ENCODE measurements at places on chromosomes 7 and 10.
A peak's percentile ranks its signal among the peaks of the same experiment; 100 is the strongest.

GRCh38 chr10:71351628-71352319, 32.7 kb downstream of the SLC29A3 start:
- DNase-seq: no peak

- no peak for DNase-seq
Observed at GRCh38 chr10:58335306-58336005, 650 bp downstream of the UBE2D1 start.

GRCh38 chr7:27112955-27113949, 10.8 kb upstream of the HOXA2 start:
- no peak for DNase-seq

GRCh38 chr7:101093906-101094305, 8.6 kb downstream of the TRIM56 start:
- DNase-seq: no peak

- no peak for DNase-seq
Observed at GRCh38 chr7:129830949-129831348, 121.8 kb downstream of the UBE2H start.

DNA sequence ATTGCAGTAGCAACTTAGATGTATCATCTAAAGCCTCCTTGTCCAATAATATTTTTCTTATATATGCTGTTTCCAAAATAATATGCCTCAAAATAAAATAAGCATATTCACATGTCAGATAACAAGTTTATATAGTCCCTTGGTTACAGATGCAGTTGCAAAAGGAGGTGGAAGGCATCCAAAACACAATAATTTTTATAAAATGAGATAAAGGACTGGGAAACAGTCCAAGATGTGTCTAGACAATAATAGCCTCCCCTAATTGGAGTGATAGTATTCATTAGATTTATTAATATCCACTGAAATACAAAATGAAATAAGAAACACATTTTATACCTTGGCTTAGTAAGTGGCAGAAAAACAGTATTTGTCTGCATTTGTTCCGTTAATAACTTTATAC, 30.3 kb downstream of the BCAP29 start:
- no peak for DNase-seq

- no peak for DNase-seq
Observed at GRCh38 chr7:128459394-128459878, 3.8 kb downstream of the HILPDA start.

DNA sequence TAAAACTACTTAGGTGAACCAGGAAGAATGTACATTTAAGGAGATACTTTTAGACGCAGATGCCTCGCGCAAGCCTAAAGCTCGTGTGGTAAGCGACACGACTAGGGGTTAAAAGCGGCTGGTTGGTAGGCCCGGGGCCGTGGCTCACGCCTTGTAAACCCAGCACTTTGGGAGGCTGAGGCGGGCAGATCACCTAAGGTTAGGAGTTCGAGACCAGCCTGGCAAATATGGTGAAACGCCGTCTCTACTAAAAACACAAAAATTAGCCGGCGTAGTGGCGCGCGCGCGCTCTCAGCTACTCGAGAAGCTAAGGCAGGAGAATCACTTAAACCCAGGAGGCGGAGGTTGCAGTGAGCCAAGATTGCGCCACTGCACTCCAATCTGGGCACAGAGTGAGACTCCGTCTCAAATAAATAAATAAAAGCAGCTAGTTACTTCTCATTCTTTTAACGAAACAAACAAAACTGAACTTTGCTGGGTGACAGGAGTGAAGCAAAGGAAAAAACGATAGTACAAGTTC, 879 bp downstream of the NUDT5 start:
- DNase-seq: no peak

GRCh38 chr10:89592539-89592938, 52.5 kb downstream of the PANK1 start:
- DNase-seq: no peak

DNA sequence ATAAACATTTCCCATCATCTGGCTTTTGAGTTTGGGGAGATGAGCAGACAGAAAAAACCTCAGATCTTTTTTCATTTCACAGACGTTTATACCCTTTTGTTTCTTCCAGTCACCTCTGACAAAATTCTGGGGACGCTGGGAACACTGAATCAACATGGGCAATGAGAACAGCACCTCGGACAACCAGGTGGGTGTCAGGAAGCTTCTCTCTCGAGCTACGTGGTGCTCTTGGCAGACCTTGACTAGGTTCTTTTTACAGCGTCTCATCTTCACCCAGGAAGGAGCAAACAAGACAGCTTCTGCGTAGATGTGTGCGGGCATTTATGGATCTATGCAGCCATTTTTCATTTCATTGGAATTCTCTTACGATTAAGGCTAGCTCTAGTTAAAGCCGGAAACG, 32.9 kb downstream of the TACC2 start:
- DNase-seq: no peak

DNA sequence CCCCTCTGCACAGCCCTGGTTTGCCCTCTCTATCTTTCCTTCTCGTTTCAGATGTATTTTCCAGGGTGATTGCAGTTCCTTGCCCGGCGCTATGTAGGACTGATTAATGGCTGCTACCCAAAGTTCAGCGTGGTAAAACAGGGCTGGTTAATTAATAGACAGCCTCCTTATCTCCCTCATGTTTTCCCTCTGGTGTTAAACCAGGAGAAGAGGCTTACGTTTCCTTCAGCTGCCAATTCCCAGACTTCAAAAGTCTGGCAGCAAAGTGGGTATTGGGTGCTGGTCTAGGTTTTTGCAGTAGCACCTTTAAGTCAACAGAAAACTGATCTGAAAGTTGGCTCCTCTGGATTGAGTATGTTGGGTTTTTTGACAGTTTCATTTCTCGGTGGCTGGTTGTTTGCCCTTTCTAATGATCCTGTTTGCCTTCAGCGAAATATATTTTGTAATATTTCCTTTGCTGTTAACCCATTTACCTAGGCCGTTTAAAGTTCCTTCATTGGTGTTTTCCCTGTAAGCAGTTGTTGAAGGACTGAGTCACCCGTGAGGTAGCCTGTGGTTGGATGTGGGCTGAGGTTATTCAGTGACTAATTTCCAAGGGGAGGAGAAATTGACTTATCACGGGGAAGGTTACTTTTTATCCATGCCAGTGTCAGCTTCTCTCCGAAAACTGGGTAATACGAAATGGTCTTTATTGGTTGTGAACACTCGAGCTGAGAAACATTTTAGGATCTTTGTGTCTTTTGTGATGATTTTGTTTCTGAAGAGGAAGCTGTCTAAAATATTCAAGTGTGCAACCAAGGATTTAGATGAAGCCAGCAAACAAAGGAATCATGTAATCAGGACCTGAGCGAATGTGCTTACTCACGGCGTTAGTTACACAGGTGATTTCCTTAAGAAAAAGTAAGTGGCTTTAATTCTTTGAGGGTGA, 257.2 kb downstream of the KIAA1217 start:
- no peak for DNase-seq

DNA sequence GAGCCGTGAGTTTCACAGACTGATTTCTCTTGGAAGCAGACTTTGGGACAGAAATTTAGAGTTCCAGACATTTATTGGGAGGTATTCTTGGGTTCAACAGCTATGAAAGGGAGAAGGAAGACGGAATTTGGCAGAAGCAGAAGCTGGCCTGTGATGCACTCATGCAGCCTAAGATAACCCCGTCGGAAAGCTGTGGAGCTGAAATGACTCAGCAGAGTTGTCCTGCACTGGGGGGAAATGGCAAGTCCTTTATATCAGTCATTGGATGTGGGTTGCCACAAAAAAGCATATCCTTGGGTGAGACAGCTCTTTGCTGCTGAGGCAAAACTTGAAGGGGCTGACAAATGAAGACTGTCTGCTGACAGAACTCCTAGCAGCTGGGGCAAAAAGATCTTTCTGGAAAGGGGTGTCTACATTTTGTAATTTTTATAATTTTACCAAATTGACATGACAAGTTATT, 11.5 kb upstream of the MICU1 start:
- DNase-seq: peak; percentile 93

DNA sequence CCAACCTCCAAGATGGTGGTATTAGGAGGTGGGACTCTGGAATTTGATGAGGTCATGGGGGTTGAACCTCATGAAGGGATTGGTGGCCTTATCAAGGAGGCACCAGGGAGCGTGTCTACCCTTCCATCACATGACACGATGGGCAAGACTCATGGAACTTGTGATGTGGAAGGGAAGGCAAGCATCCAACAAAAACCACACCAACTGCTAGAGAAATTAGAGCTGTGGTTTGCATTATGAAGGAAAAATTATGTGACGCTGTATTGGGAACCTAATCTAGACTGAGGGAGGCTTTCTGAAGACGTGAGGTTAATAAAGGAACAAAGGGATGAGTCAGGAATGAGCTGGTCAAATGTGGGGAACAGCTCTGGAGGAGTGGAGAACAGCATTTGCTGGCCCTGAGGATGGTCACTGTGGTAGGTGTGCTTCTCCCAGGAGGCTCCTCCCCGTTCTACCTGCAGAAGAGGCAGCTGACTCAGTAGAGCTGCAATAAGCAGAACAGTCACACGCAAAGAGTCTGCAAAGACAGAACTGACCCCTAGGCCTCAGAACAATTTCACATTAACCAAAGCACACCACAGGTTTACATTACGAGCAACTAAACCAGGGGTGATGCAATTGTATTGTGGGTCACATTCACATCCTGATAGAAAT, 236.6 kb upstream of the GRB10 start:
- no peak for DNase-seq

DNA sequence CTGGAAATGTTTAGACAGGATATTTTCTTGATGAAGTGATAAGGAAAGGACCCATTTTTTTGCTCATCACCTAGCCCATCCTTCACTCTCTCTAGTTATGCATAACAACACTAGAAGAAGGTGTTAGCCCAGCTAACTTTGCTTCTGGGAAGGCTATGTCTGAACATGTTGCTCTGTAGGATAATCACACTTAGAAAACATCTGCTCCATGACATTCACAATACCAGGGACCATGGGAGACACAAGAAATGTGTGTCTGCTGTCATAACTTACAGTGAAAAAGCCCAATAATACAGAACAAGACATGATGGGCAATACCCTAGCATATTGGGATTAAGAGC, 13.9 kb upstream of the ZNF282 start:
- no peak for DNase-seq

GRCh38 chr7:92808006-92808405, 28.4 kb downstream of the CDK6 start:
- no peak for DNase-seq

DNA sequence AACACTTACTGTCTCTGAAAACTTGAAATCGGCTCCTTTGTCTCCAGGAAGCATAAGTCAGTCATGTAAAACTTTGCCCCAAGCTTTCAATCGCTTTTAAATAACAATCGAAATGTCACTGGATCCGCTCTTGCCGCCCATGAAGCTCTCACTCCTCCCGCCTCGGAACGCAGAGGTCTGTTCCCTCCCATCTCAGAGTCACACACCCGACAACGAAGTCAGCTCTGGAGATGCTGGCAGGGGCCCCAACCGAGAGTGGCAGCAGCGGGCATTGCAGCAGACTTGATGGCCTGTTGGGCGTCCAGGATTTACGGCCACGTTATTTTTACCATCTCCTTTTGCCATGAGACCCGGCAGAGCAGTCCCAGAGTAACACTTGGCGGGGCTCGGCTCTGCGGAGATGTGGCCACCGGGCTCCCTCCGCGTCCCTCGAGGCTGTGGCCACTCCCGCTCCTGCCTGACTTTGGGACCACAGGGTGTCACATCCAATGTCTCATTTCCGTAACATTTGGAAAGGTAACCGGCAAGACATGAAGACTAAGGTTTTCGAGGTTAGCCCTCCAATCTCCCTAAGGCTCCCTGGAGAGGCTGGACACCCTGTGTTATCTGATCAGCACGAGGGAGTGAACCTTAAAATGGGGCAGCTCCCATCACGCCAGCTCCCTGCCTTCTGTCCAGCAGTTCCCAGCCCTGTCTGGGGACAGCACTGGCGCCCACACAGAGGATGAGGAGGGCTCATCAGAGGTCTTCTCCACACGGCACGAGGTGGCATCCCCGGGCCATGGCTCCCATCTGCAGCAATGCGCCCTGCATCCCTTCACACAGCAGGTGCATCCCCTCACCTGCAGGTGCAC, 62.8 kb upstream of the ADGRA1 start:
- no peak for DNase-seq

DNA sequence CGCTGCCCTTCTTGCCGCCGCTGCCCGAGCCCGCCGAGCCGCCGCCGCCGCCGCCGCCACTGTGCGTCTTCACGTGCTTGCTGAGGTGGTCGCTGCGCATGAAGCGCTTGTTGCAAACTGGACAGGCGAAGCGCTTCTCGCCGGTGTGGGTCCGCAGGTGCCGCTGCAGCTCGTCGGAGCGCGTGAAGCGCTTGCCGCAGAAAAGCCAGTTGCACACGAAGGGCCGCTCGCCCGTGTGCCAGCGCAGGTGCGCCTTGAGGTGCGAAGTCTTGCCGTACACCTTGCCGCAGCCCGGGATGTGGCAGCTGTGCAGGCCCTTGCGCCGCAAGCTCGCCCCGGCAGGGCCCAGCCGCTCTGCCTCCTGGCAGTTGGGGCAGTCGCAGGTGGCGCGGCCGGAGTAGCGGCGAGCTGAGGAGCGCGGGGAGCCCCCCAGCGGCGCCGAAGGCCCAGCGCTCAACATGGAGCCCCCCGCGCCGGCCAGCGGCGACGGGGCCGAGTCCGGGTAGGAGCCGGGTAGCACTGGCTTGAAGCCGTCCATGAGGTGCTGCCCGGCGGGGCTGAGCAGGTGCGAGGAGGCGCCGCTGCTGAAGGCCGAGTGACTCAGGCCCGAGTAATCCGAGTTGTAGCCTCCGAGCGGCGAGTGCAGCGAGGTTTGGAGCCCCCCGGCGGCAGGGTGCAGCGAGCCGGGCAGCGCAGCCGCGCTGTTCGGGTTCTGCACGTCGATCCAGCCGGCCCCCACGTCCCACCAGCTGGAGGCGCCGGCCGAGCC, 2.1 kb downstream of the SP8 start:
- no peak for DNase-seq

DNA sequence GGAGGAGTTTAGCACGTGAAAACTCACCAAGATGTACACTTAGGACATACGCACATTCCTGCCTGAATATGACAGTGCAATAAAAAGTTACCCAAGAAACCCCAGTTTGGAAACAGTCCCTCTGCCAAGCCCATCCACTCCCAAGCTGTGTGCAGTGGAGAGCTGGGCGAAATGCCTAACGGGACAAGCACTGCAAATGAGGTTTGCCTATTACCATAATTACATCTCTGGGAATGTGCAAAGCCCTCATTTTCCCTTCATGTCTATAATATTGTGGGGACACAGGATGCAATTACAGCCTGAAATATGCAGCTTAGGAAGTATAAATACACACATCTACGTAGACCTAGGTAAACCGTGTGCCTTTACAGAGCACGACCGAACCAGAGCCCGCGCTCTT, 117.5 kb downstream of the PLXNA4 start:
- DNase-seq: no peak

Data from bone marrow (tissue), 2 donors.